ENCODE measurements at places on chromosomes 2 and 18.

GRCh38 chr2:43224131-43224570 is 2.3 kb downstream of the ZFP36L2 start:
- no peak for DNase-seq

- no peak for DNase-seq
These were observed 727 bp downstream of the KIF1A start for GRCh38 chr2:240819126-240819857.

DNA sequence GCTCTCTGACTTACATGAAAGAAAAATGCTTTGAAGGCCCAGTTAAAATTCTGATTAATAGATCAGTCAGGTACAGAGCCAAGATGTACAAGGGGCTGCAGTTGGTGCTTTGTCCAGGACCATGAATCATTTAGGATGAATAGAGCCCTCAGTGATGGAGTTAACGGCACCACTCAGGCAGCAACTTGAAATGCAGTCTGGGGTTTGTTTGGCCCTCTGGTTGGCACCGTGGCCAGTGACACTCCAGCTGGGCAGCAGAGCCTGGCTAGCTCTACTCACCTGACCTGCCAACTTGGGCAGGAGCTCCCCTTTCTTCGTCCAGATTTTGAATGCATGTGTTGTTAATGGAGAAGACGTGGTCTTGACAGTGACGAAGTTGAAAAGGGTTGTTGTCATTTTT is 493.0 kb upstream of the ACVR2A start:
- no peak for DNase-seq

- DNase-seq = no peak
These were observed 298.8 kb downstream of the FIGN start for GRCh38 chr2:163436963-163437362.

- DNase-seq = no peak
These were observed 31.7 kb downstream of the SLC40A1 start for GRCh38 chr2:189548666-189549448.

GRCh38 chr2:10346929-10347561 is 44.3 kb downstream of the HPCAL1 start:
- no peak for DNase-seq

GRCh38 chr18:67621906-67622305 is 105.4 kb upstream of the DSEL start:
- no peak for DNase-seq

GRCh38 chr2:238305965-238306671 is 14.2 kb upstream of the TRAF3IP1 start:
- no peak for DNase-seq

GRCh38 chr2:117987121-117987520 is 26.7 kb downstream of the CCDC93 start:
- no peak for DNase-seq

DNA sequence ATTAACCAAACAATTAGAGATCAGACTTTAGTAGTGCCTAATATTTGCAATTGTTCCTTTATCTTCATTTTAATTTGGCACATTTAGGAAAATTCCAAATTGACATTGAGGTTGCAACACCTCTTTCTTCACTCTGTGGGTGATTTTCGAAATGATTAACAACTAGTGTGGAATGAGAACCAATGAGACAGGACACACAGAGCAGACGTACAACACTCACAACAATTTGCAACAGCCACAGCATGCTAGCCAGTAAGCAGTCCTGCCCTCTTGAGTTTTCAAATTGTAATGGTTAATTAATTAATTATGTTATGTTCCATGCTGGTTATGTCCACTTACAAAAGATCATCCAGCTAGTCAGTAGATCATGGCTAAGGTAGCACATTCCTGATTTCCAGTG is 339.3 kb downstream of the LRP1B start:
- no peak for DNase-seq

GRCh38 chr2:137802038-137802437 is 162.2 kb upstream of the HNMT start:
- no peak for DNase-seq

GRCh38 chr2:62511636-62512035 is 5.6 kb upstream of the TMEM17 start:
- no peak for DNase-seq

DNA sequence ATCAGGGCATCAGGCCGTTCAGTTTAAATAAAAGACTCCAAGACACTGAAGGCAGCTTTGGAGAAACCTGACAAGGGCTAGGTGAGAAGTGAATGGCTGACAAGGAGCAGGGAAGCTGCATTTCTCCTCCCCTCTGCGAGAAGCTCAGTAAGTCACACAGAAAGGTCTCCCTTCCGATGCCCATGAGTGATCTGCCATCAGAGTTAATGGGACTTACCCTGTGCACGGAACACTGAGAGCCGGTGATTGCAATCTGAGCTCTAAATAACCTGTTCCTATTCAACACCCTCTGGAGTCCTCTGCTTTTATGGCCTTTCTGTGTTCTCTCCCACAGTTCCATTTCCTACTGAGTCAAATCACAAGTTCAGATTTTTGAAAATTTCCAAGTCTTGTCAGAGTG is 322.2 kb upstream of the MYT1L start:
- DNase-seq = no peak

DNA sequence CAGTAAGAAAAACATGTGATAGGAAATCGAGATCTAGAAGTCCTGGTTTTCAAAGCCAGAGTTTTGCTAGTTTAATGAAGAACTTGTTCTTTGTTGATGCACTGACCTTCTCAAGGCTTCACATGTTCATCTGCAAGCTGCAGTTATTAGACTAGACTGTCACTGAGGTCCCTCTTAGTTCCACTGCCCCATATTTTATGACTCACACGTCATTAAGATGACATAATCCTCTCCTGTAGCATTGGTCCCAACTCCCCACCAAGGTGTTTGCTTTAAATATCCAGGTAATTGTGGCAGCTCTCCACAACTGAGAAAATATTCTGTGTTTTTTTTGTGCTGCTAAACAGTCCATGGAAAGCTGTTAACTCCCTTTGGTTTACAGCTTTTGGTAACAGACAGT is 149.7 kb downstream of the MREG start:
- DNase-seq = no peak

GRCh38 chr18:24187049-24187448 is 48.2 kb downstream of the CABYR start:
- no peak for DNase-seq

- DNase-seq = no peak
These were observed 102.4 kb downstream of the STK39 start for GRCh38 chr2:168145011-168145410.

DNA sequence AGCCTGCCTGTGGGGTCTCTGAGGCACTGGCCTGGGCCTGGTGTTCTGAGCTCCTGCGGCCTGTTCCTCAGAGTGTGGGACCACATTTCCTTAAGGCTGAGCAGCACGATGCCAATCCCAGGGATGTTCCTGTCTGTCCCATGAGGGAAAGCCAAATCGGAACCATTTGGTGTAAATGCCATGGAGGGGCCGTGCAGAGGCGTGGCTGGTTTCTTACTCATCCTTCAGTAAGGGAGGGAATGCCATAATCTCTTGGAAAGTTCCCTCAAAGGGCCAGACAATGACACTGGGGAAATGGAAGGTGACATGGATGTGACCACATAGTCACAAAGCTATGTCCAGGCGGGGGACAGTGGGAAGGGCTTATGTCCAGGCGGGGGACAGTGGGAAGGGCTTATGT is 14.4 kb upstream of the PTMA start:
- no peak for DNase-seq

GRCh38 chr2:165970663-165971062 is 17.1 kb upstream of the TTC21B start:
- DNase-seq = no peak

- DNase-seq = no peak
These were observed 17.4 kb downstream of the HAT1 start for GRCh38 chr2:171939743-171940071.

- no peak for DNase-seq
These were observed 88.9 kb upstream of the SLC35G4 start for GRCh38 chr18:11520536-11520935.

DNA sequence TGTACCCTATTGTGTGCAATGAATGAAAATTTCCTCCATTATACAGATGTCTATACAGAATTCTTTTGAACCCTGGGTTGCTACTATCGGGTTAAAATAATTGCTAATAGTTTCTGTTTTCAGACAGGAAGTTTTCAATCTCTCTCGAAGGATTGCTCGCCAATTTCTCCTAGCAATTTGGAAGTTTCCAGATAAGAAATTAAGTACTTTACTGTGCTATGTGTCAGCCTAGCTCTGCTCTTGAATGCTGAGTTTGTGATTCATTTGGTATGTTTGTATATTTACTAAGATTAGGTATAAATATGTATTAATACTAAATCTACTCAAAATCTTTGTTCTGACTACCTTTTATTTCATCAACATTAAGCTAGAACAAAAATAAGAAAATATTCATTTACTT is 74.6 kb upstream of the ARL5A start:
- no peak for DNase-seq

GRCh38 chr2:150873396-150873772 is 385.9 kb upstream of the RND3 start:
- DNase-seq = no peak

- DNase-seq = no peak
These were observed 553.7 kb downstream of the SLC4A3 start for GRCh38 chr2:220181165-220181564.

GRCh38 chr18:74499633-74500032 is 3.5 kb downstream of the CNDP2 start:
- DNase-seq = no peak

- no peak for DNase-seq
These were observed 235.2 kb upstream of the THSD7B start for GRCh38 chr2:136530146-136530545.

- DNase-seq = no peak
These were observed 93.0 kb upstream of the SLC39A10 start for GRCh38 chr2:195563857-195564512.

DNA sequence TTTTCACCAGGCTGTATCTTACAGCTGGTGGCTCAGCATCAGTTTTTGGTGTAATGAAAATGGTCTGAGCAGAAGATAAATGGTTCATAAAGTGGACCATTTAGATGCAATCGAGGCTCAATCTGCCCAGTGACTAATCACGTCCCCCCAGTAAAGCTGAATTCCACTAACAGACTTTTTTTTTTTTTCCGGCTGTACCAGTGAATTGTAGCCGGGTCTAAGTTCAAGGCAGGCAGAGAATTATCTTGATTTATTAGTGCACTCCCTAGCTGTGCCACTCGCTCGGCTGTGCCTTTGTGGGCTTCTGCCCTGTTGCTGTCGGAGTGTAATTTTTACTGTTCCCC is 215.1 kb upstream of the POU3F3 start:
- DNase-seq = no peak

GRCh38 chr18:26703170-26703930 is 155.0 kb upstream of the KCTD1 start:
- no peak for DNase-seq

DNA sequence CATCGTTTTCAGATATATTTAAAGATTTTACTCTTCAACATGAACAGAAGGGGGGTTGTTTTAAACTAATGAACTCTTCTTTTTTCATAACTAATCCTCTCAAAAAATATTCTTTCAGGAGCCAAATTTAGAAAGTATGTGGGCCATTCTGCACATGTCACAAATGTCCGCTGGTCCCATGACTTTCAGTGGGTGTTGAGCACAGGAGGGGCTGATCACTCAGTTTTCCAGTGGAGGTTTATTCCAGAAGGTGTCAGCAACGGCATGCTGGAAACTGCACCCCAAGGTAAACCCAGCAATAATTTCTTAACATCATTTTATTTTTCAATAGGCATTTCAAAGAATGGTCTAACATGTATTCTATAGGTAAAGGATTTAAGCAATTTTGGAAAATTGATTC is 136.0 kb downstream of the EML6 start:
- DNase-seq = no peak

- no peak for DNase-seq
These were observed 16.0 kb upstream of the DAW1 start for GRCh38 chr2:227855440-227855839.

DNA sequence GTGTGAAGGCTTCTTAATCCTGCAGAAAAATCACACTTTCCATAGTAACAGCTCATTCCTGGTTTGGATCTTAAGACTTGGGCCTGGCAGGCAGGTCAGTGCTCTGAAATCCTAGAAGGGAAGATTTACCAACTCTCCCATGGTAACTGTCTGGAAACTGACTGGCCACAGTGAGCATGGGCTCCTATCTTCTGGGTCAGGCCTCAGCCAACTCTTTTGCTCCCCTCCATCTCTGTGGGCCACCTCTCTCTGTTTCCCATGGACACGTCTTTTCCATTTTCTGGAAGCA is 86.7 kb downstream of the ACAA2 start:
- no peak for DNase-seq

DNA sequence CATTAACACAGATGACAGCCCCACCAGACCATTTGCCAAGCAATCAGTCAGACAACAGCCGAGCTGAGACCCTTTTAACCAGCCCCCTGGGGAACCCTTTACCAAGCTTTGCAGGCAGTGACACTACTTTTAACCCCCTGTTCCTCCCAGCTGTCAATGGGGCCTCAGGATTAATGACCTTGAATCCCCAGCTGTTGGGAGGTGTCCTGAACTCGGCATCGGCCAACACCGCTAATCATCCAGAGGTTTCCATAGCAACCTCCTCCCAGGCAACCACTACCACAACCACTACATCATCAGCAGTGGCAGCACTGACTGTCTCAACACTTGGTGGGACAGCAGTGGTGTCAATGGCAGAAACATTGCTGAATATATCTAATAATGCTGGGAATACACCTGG is 160.9 kb upstream of the EPC2 start:
- DNase-seq = peak; percentile 58

DNA sequence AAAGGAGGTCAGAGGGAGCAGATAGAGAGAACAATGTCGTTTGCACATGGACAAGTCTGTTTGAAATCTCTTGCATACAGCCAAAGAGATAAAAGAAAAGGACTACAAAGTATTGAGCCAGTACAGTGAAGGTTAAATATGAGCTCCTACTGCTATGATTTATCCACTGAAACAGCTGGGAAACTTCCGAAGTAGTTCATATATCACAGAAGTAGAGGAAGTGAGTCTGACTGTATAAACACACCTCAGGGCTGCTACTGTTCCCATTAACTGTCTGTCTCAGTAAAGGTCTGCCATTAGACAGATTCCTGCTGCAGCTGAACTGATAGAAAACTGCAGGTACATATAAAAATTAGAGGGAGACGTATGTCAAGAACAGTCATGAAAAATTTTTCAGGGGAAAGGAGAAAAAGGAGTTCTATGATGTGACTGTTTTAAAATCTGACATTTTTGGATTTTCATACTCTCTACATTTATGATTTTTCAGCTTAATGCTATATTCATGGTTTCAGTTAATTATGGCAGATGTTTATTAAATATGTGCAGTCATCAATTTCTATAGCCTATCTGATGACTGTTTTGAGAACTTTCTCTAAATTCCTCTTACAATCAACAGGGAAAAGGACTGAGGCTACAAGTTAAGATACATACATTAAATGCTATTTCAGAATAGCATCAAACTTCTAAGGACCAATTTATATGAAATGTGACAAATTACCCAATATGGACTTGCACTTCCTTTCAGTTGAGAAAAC is 364.7 kb downstream of the ERBB4 start:
- DNase-seq = no peak

GRCh38 chr2:122636097-122636496 is 880.6 kb downstream of the TSN start:
- DNase-seq = no peak

- DNase-seq = no peak
These were observed 851.6 kb upstream of the CDH2 start for GRCh38 chr18:29028560-29028959.

Data from NCI-H1694 (cell line).